ENCODE measurements at places on chromosomes 5 and 9. TPM values are rescaled to one million over a fixed set of nuclear protein-coding genes. Genes with fewer than 3 reads are reported as not detected.
A peak's percentile ranks its signal among the peaks of the same experiment; 100 is the strongest.

DNA sequence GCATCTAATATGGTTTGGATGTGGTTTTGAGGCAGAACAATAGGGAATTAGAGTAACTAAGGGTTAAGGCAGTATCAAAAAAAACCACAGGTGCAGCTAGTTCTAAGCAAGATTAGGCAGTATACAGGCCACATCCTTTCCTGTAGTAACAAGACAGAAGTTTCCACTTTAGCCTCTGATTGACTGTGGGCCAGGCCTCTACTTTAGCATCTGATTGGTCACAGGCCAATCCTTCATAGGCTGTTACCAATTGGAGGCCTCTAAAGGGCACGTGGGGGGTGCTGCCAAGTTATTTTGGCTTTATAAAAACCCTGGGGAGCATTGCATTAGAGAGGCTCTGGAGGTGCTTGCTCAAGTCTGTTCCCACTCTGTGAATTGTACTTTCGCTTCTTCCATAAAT lies 144.1 kb upstream of the ST8SIA4 start:
- DNase-seq = no peak

- DNase-seq = no peak
These were observed 56.1 kb downstream of the FGF18 start for GRCh38 chr5:171475596-171475995.

- peak; percentile 88 for DNase-seq
These were observed 67.5 kb downstream of the COL15A1 start for GRCh38 chr9:99011161-99011709.

GRCh38 chr9:89853161-89853560 lies 248.3 kb downstream of the GADD45G start:
- DNase-seq = no peak

DNA sequence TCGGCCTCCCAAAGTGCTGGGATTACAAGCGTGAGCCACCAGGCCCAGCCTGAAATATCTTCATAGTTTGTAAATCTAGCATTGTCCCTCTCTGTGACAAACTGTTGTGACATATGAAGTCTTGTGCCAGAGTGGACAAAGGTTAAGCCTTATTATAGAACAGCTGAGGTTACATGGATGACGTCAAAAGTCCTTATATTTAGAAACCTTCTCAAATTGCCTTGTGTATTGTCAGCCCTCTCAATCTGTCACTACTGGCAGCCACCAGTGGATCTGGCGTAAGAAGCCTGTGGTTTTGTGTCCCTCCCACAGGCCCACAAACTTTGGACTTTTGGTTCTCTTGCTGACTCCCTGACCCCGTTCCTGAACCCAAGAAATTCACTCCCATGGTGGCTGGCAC lies 79.4 kb upstream of the CCDC112 start:
- DNase-seq = no peak

- no peak for DNase-seq
These were observed 124.5 kb downstream of the PDE4D start for GRCh38 chr5:59769041-59769360.

DNA sequence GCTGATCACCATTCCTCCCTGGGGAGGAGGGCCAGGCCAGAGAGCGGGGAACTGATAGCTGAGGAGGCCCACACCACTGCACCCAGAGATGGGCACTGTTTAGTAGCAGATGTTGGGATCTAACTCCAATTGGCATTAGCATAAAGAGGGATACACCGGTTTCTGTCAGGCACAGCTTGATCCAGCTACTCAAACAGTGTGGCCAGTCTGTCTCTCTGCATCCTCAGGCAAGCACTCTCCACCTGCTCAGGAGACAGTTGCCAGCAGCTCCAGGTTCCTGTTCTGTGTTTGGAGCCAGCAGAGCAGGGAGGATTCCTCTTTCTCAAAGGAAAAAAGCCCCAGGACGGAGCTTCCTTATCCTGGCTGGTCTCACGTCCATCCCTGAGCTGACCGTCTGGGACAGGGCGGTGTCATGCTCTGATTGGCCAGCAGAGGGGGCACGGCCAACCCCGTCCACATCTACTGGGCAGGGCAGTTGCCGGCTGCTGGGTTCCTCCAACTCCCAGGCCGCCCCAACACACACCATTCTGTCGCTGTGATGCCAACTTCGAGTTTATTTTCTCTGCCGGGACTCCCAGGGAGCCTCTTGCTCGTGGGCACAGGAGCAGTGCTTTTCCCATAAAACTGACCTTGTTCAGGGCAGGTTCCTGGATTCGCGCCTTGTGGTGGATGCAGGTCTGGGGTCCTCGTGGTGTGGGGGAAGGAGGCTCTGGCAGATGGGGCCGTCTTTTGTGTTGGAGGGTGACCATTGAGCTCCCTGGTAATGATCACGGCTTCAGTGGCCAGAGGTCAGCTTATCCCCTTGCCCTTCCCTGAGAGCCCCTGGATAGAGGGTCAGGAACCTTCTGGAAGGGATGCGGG lies 47.9 kb downstream of the COL5A1 start:
- peak; percentile 59 for DNase-seq

- no peak for DNase-seq
These were observed 180.9 kb downstream of the ZNF462 start for GRCh38 chr9:107043886-107044285.

- DNase-seq = no peak
These were observed 19.8 kb upstream of the PTPN3 start for GRCh38 chr9:109517901-109518377.

DNA sequence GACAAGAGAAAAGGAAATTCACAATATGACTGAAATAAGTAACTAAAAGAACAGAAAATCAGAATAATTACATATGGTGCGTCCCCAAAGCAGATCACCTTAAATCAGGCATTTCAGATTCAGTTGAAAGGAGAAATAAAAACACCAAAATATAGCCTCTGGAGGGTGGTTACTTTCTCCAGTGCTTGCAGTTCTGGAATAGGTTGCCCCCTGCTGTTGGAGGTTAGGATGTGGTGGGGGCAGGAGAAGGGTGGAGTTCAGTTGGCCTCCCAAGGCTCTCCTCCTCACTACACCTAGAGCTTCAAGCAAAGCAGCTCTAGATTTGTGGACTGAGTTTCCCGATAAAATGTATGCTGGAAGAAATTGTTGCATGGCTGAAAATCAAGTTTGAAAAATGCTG lies 338.2 kb upstream of the TLE4 start:
- peak; percentile 82 for DNase-seq

DNA sequence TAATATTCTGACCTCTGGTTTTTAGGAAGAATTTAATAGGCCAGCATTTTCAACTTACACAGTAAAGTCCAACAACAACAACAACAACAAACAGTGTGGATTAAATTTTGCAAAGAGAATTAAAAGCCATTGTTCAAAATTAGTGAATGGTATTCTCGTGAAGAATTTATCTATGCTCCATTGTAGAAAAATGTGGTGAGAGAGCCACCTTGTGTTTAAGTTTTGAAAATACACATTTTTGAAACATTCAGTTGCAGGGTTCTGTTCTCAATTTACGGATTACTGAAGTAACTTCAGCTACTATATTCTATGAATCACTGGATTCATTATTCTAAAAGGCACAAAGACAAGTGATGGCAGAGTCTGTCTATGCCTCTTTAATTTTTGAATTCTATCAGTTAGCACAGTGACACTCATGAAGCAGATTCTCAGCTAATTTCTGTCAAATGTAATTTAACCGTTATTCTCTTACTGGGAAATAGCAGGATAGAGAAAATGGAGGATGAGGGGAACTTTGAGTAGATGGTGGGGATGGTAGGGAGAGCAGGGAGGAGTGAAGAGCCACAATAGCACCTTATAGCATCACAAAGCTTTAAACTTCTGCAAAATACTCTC lies 11.0 kb downstream of the CCDC152 start:
- peak; percentile 52 for DNase-seq

- DNase-seq = peak; percentile 46
These were observed 32.5 kb downstream of the FAM240B start for GRCh38 chr9:38687389-38687842.

GRCh38 chr5:118548761-118549720 lies 439.3 kb downstream of the DTWD2 start:
- no peak for DNase-seq

DNA sequence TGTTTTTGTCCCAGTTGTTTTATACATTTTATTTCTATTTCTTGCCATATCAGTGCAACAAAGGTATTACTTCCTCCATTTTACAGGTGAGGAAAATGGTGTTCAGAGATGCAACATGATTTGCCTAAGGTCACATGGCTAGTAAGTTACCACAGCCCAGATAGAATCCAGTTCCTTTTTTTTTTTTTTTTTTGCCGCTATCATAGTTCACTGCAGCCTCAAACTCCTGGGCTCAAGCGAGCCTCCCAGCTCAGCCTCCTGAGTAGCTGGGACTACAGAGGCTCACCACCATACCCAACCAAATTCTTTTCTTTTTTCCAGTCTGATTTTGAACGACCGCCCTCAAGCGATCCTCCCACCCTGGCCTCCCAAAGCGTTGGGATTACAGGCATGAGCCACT lies 480 bp upstream of the CCDC69 start:
- DNase-seq = no peak

DNA sequence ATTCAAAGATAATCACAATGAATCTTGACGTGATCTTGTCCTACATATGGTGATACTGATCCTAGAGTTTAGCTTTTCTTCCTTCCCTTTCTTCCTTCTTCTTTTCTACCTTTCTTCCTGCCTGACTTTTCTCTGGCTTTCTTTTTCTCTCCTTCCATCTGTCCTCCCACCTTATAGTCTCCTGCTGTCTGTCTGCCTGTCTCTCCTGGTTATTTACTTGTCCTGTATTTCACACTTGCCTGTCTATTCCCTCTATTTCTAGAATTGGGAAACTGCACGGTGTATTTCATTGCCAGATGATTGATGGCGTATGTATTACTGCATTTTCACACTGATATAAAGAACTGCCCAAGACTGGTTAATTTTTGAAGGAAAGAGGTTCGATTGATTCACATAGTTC lies 718.1 kb upstream of the CDH6 start:
- no peak for DNase-seq

DNA sequence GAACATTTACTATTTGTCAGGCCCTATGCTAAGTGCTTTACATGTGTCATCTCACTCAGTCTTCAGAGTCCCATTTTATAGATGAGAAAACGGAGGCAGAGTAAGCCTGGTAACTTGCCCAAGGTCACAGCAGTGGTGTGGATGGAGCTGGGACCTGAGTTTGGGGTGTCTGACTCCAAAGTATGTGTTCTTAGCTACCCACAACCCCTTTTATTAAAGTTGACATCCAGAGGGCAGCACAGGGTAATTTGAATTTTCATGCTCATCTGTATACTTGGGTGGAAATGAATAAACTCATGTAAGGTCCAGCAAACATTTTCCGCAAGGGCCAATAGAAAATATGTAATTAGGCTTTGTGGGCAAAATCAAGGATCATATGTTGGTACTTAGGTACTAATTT lies 93.4 kb upstream of the SLC25A48 start:
- DNase-seq = no peak

GRCh38 chr9:15187589-15187988 lies 119.4 kb downstream of the TTC39B start:
- no peak for DNase-seq

GRCh38 chr9:136311051-136312008 lies 7.4 kb upstream of the CCDC187 start:
- DNase-seq = no peak

The UGT3A1 gene
- polyA plus RNA-seq = 1.6 TPM

The C6 gene
- not detected for polyA plus RNA-seq

The CEL gene
- polyA plus RNA-seq = 0.27 TPM

The CDKN2A gene
- polyA plus RNA-seq = 2.7 TPM

The SEMA6A gene
- polyA plus RNA-seq = 220 TPM

The DYNC2I2 gene
- polyA plus RNA-seq = 48.7 TPM

The MRPL41 gene
- 165 TPM for polyA plus RNA-seq

The THOC3 gene
- 66.7 TPM for polyA plus RNA-seq

The MATR3 gene
- polyA plus RNA-seq = 226 TPM

The PIP5K1B gene
- polyA plus RNA-seq = 2.1 TPM

All from GM23338 (cell line).